Activated naive CD8-positive, alpha-beta T cell treated with anti-CD3 and anti-CD28 coated beads for 36 hours (primary cell): ENCODE measurements at places on chromosomes 16 and 17. TPM values are rescaled to one million over a fixed set of nuclear protein-coding genes. Genes with fewer than 3 reads are reported as not detected.

KPNA2 gene
- 249 TPM for total RNA-seq

- DNase-seq: no peak
These were observed 1.4 kb downstream of the DNASE1L2 start for GRCh38 chr16:2237493-2238149.

GRCh38 chr17:33267271-33267790, 25.8 kb downstream of the ASIC2 start:
- DNase-seq: no peak

- no peak for DNase-seq
These were observed 49.7 kb downstream of the KATNIP start for GRCh38 chr16:27599606-27600005.

- DNase-seq: no peak
These were observed 55.7 kb upstream of the CACNG5 start for GRCh38 chr17:66779237-66779606.

DNA sequence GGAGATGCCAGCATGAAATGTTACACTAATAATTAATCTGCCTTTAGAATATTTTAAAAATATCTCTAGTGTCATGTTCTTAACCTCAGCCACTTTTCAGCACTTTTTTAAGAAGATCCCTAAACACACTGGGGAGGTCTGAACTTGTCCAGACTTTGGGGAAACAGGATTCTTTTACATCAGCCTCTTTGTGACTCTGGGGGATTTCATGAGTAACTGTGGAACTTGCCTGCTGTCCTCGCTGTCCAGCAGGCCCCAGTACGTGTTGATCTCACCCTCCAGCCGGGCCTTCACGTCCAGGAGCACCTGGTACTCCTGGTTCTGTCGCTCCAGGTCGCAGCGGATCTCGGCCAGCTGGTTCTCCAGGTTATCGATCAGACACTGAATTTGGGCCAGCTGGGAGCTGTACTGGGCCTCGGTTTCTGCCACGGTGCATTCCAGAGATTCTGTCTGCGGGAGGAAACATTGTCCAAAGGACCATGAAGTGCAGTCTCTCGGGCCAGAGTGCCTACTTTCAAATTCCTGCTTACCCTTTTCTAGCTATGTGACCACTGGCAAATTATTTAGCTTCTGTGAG, 5.5 kb downstream of the KRT40 start:
- no peak for DNase-seq

DNA sequence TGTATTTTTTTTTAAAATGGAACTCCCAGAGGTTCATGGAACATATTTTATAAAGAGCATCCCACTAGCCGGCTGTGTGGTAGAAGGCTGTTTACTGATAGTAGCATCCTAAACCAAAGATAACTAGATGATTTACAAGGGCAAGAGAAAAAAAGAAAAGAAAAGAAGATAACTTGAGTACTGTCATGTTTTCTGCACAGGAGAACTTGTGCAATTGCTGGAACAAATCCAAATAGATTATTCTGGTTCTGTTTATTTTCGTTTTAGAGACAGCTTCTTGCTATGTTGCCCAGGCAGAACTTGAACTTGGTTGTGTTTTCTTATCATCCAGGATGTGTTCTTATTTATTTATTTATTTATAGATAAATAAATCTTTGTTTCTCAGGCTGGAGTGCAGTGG, 20.9 kb upstream of the PPM1D start:
- DNase-seq: no peak

DNA sequence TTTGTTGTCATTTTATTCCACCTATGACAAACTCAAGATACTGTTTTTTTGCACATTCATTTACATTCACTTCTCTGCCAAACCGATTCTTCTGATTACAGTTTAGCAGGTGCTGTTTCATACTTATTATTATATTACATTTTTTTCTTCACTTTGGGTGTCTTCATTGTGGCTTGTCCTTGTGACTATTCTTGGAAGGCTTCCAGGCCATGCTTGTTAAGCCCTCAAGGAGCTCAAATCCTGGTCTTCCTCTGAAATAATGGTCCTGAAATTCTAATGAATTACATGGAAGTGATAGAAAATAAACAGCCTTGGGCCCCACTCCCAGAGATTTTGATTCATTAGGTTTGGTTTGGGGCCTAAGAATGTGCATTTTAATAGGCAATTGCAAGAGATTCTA, 1.4 kb downstream of the KRTAP2-4 start:
- DNase-seq: no peak

GRCh38 chr17:13952009-13952750, 117.1 kb upstream of the COX10 start:
- DNase-seq: no peak

DNA sequence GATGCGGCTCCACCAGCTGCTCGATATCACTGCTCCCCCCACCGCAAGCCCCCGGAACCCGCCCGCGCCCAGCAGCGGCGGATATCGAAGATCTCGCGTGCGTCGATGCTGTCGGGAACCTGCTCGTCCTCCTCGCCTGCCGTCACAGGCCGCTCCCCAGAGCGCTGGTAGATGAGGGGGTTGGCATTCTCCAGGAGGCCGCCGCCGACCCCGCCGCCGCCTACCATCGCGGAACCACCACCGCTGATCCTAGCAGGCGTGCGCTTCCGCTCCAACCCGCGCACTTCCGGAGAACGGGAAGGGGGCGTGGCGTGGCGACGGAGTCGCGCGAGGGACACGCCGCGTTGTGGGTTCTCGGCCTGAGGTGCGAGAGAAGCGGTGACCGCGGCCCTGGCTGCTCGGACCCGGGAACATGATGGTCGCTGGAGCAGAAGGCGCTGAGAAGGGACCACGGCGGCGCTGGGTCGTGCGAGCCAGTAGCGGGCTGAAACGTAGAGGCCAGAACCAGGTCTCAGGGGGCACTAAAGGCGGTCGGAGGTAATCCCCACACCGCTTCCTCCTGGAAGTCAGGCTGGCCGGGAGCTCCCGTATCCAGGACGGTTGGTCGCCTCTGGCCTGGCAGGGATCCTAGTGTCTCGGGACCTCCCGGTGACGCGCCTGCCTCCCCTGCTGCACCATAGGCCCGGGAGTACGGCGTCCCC, at the start of gene CIAO2B:
Gene CIAO2B, minus strand, starts transcription at position 265 of the 701 bp plus-strand sequence. Its CDS starts 38 bp downstream, at position 227.
- peak; percentile 92 for DNase-seq

DNA sequence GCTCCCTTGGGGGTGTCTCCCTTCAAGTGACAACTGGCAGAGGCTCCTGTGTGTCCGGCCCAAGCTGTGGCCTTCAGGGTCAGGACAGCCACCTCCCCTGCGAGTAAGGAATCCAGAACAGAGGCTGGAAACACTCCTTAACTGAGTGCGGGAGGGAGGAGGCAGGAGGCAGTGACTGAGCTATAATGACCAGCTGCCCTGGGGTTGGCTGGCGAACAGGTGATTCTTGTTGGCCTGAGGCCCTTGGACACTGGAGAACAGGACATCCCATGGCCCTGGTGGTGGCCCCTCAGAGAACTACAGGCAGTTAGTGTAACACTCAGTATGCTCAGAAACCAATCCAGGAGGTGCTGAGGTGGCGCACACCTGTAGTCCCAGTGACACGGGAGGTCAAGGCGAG, 9.4 kb upstream of the SNAI3 start:
- DNase-seq: no peak

DNA sequence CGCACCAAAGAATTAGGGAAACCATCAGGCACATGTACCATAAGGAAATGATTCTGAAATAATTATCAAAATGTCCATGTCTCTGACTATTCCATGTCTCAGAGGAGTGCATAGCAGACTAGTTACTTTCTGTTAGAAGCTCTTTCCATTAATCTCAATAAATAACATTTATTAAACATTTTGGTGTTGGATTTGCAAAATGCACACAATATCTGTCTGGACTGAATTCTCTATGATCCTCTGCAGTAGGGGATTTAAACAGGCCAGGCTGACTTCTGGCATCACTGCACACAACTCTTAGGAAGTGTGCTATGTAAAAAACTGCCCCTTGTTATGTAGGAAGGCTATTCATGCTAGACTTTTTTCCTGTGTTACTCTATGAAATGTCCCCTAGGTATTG, 283.3 kb upstream of the CDH5 start:
- no peak for DNase-seq

MYH11 gene
- total RNA-seq: not detected

DNA sequence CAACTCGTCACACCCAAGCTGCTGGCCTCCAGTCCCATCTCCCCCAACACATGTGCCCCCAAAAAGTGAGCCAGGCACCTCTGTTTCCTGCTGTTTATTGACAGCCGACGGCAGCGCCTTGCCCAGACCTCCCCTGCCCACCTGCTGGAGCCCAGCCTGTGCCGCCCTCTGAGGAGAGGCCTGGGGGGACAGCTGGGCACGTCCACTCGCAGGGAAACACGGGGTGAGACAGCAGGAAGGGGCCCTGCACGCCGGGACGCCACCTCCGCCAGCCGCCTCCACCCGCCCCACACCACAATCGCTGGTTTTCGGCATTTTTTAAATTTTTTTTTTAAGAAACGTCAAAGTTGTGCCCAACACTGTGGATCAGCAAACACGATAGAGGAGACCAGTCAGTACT, 19.3 kb downstream of the CASKIN1 start:
- no peak for DNase-seq

GRIN2A gene
- total RNA-seq: not detected

- DNase-seq: no peak
These were observed 27.3 kb downstream of the STAT5A start for GRCh38 chr17:42315402-42316156.

TMEM107 gene
- total RNA-seq: 26.0 TPM

SEZ6L2 gene
- 0.32 TPM for total RNA-seq

- DNase-seq: no peak
These were observed 29.5 kb downstream of the RNF43 start for GRCh38 chr17:58387834-58388233.

DNA sequence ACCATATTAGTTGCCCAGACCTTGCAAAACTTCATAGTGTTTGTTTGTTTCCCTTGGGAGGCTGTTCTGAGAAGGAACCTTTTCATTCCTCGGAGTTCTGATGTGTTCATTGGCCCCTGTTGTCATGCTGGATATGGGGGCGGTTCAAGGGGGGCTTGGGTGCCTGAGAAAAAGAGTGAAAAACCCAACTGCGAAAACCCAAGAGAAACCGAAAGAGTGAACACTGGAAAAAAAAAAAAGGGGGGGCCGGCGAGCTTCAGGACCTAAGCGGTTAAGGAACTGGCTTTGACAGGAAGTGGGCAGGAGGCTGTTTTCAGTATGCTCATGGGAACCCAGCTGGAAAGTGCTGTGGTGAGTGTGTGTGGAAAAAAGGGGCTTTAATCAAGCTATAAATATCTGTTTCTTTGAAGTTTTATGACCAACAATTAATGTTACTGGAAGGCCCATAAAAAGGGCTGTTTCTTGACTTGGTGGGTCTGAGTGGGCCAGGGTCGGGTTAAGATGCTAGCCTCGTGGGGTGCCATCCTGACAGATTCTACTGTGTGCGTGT, 510.7 kb downstream of the MAF start:
- peak; percentile 82 for DNase-seq

C17orf100 gene
- 1.4 TPM for total RNA-seq

DNA sequence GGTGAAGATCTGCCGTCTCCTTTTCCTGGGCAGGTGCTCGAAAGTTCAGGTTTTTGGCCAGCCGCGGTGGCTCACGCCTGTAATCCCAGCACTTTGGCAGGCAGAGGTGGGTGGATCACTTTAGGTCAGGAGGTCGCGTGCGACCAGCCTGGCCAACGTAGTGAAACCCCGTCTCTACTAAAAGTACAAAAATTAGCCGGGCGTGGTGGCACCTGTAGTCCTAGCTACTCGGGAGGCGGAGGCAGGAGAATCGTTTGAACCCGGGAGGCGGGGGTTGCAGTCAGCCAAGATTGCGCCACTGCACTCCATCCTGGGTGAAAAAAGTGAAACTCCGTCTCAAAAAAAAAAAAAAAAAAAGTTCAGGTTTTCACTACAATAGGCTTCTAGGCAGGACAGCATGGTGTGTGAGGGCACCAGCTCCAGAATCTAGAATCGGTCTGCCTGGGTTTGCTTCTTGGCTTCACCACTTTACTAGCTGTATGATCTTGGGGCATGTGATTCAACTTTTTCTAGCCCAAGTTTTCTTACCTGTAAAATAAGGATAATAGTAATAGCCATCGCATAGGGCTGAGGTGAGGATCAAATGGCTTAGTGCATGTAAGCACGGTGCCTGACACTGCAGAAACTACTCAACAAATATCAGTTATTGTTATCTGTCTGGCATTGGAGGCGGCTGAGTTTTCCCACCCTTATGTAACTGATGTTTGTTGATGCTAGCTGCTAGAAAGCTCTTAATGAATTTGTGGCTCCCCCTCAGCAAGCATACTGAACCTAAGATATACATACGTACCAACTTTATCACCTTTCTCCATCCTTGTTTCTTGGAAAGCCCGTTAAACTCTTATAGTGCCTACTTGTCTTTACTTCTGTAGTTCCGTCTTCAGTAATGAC, 1.3 kb downstream of the PSMD12 start:
- DNase-seq: no peak

DNA sequence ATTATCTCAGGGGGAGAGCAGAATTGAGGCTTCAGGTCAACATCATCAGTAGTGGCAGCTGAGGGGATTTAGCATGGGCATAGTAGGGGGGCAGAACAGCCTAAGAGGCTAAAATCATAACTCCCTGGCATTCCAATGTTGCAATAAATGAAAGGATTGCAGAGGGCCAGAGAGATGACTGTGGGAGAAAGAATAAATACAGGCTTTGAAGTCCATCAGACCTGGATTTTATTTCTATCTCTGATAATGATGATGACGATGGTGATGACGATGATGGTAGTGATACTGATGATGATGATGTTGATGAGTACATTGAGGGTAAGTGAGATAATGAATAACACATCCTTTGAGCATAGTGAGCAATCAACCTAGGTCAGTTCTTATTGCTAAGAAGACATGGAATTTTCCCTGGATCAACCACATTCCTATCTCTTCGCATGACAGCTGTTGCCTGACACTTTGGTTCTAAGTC, 107.4 kb upstream of the CDH11 start:
- DNase-seq: no peak

AGRP gene
- total RNA-seq: 0.40 TPM

- DNase-seq: no peak
These were observed 26.1 kb downstream of the UBE2O start for GRCh38 chr17:76426853-76427252.

EZH1 gene
- 14.4 TPM for total RNA-seq

NPIPB6 gene
- total RNA-seq: not detected

DNA sequence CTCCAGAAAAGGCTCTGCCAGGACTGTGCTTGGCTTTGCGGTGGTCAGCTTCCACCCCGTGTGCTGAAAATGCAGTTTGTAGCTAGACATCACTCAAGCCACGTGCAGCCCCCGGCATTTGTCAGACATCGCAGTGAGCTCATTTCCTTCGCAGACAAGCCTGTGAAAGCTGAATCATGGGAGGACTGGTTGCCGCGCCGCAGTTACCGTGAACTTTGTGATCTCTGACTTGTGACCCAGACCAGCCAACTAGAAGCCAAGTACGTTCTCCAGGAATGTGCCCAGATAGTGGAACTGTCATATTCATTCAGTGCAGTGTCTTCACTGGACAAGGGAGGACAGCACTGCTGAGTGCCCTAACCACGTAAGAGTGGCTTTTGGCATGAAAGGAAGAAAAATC, 58.1 kb downstream of the NDE1 start:
- DNase-seq: no peak

GRCh38 chr16:10817963-10818941, at the start of gene TVP23A:
Gene TVP23A (minus strand): TSS chr16:10818794. CDS start chr16:10818493, 301 bp downstream.
- DNase-seq: no peak

EVI2B gene
- 16.5 TPM for total RNA-seq

GRCh38 chr17:73447319-73447718, 135.5 kb upstream of the CDC42EP4 start:
- no peak for DNase-seq

KRT27 gene
- not detected for total RNA-seq

- no peak for DNase-seq
These were observed 182.3 kb downstream of the SHISA9 start for GRCh38 chr16:13083681-13084080.

CDH1 gene
- 0.16 TPM for total RNA-seq

KCTD5 gene
- 29.2 TPM for total RNA-seq
